Tongue (tissue), 3 donors: ENCODE measurements at places on chromosomes 5 and 9. TPM values are rescaled to one million over a fixed set of nuclear protein-coding genes. Genes with fewer than 3 reads are reported as not detected.

Gene POLR3G
- 1.5 TPM for total RNA-seq

Gene IFNA13
- total RNA-seq, result not detected

Gene NUTM2G
- not detected for total RNA-seq

Gene FBP1
- 4.4 TPM for total RNA-seq

Gene C1QTNF3
- 122 TPM for total RNA-seq

Gene NMRK1
- 12.3 TPM for total RNA-seq
